ENCODE measurements at places on chromosomes 11 and 22.

DNA sequence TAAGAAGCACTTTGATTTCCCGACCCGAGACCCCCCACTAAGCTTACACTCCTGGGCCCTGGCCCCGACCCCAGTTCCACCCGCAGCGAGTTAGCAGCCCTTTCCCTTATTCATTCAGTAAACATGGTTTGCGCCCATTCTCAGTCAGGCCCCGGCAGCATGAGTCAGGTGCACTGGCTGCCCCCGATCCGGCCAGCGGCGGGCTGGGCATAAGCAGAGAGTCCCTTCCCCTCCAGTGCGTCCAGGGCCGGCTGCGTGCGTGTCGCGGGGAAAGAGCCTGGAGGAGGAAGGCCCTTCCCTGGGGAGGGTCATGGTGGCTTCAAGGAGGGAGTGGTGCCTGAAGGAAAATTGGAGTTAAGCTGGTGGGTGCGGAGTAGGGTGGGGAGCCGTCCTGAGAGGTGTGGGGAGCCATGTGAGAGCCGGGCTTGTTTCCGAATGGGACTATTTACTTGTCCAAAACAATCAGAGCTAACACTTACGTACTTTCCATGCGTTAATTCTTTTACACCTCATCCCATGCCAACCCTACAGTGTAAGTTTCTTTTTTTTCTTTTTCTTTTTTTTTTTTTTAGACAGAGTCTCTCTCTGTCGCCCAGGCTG lies 657 bp downstream of the IGHMBP2 start:
- peak; percentile 31 for DNase-seq

DNA sequence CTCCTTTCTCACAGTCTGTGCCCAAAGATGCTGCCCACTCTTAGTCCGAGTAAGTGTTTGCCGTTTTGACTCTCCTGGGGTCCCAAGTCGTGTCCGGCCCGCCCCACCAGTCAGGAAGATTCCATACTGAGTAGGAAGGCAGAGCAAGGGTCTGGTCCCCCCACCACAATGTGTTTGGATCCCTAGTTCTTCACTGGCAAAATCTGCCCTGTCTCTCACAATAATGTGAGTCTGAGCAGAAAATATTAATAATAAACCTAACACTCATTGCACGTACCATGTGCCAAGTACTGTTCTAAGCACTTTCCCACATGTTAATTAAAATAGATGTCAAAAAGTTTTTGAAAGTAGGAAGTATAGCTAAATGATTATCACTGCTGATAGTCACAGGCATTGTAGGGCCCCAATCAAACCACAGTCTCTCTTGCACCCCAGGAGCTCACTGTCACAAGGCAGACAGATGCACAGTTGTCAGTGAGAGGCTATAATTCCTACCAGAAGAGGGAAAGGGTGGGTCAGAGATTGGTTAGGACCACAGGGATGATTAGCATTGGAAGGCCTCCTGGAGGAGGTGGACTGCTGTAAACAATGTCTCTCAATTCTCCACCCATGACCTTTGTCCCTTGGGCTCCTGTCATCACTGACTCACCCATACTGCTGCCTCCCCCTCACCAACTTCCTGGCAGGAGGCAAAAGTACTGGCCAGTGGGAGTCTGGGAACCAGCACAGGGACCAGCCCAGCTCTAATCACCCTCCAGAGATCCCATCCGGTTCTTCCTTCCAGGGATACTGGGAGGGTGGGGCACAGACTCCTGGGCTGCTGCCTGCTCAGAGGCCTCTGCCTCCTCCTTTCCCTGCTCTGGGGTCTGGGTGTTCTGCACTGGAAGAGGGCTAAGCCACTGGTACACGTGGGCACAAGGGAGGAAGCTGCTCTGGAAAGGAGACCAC lies 1.0 kb upstream of the POLD4 start:
- DNase-seq: peak; percentile 91

GRCh38 chr11:9858822-9859221 lies 194.9 kb downstream of the SWAP70 start:
- peak; percentile 59 for DNase-seq

DNA sequence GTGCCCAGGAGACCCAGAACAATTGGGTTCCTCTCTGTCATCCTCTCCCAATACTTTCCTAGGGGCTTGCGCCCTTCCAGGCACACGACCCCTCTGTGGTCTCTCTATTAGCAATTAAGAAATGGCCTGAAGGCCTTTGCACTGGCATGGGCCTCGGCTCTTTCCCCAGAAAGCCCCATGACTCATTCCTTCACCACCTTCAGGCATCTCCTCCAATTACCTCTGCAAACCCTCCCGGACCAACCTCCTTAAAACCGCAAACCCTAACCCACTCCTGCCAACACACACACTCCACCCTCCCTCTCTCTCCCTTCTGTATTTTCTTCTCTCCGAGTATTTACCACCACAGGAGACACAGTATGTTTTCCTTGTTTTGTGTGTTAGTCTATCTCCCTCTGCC lies 36.7 kb downstream of the LARGE1 start:
- DNase-seq: no peak

DNA sequence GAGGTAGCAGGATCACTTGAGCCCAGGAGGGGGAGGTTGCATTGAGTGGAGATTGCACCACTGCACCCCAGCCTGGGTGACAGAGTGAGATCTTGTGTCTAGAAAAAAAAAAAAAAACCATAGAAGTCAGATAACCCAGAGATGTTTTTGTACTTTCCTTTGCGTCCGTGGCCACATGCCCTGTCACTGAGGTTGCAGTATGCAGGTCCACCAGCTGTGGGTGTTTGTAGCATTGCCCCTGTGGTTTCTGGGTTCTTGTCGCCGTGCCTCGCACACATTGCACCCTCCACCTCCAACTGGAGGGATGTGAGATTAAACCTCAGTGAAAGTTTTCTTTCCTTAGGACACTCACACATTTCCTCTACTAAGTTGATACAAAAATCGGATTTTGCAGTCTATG lies 70.3 kb downstream of the TNRC6B start:
- DNase-seq: no peak

GRCh38 chr22:36736701-36737320 lies 33.3 kb upstream of the CACNG2 start:
- no peak for DNase-seq

All from iris pigment epithelial cell (primary cell).